NCI-H2081 treated with DMSO at 0.1 percent for 48 hours (cell line): ENCODE measurements at places on chromosomes 3 and 15.

DNA sequence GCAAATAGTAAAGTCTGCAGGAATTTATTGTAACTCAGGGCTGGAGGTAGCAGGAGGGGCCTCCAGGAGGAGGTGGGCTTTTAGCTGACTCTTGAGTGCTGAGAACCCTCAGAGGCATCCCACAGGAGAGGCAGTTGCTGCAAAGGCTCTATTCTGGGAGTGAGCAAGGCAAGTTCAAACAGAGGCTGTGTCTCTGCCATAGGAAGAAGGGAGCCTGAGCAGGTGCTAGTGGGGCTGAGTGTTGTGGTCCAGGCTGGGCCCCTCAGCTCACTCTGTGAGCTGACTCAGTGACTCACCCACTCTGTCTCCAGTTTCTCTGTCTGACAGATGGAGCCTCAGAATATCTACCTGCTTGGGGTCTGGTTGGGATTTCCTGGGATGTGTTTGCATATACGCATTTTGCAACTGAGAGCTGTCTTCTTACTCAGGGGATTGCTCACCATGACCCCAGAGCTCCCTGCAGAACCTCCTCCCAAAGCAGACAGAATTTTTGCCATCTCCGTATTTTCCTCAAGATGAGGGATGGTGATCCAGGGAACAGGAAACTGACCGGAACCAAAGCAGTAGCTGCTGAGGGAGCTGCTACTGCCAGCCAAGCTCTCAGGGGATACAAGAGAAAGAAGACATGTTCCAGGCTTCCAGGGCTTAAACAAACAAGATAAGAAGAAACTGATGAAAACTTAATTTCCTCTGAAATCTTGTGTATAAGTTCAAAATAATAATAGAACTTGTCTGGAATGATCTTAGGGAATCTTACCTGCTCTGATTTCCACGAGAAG lies 13.6 kb upstream of the NOX5 start:
- no peak for DNase-seq

DNA sequence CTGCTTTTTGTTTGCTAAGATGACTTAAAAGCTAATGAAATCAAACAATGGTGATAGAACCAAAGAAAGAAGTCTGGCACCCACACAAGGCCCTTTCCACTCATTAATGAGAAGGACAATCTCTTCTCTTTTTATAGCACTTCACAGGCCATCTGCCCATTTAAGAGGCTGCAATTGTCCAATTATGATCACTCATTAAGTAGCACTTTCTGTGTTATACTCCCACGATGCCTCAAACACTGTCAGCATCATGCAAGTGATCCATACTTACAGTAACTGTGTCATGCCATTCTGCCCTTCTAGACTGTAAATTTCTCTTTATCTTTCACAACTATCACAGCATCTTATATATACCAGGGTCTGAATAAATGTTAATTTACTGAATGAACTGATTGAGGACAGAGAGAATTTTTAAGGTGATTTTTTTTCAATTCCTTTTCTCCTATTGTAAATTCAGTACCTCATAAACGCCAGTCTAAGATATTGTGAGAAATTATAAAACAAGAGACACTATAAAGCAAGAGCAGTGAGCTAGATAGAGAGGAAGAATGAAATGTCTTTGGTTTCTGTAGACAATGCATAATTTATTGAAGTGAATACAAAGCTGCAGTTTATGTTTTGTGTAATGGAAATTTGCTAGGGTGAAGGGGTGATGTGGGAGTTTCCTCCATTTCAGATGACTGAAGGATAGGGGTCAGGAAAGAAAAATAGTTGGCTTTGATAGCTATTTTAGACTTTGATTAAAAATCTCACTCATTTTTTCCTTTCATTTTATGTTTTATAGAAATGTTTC lies 17.3 kb downstream of the CD200 start:
- no peak for DNase-seq

DNA sequence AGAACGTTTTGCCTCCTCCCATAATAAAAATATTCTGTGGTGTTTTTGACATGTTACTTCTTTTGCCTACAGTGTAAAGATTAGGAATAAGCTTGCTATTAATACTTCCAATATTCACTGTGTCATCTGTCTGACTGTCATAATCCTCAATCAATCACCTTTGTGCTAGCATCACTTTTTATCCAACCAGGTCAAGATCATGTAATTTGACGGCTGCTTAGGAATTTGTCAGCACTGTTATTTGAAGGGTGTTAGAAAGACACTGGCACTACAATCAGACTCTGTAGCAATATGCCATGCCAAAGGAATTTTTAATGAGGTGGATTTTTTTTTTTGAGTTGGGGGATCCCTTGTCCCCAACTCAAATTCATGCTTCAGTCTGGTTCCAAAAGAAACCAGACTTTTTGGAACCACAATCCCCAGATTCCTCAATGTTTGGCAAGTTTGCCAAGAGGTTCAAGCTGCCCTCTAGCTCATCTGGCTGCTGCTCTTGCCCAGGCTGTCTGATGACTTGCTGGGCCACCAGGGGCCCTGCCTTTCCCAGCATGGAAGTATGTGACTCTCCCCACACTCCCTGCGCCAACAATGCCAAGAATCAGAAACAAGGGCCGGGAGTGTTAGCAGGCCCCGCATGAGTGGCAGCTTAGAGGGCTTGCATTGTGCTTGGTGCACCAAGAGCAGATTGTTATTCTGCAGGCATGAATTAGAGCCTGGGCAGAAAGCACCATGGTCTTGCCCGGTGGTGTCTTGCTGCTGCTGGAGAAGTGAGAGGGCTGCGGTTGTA lies 58.6 kb upstream of the TSC22D2 start:
- no peak for DNase-seq

GRCh38 chr3:46561951-46562350 lies 4.2 kb downstream of the LRRC2 start:
- DNase-seq = no peak

DNA sequence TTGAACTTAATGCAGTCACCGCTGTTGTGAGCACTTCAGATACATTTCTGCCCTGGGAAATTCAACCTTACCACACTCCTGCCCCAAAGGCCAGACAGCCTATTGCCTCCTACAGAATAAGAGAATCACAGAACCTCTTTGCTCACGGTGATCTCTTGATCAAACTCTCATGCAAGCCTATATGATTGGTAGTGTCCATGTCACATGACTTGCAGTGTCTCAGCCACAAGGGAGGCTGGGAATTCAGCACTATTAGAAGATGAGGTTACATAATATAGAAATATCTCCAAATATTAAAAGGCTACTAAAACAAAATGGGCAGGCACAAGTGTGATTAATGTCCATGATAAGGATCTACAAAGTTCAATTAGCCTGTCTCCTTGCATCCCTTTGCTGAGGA lies 3.8 kb upstream of the PCOLCE2 start:
- no peak for DNase-seq

DNA sequence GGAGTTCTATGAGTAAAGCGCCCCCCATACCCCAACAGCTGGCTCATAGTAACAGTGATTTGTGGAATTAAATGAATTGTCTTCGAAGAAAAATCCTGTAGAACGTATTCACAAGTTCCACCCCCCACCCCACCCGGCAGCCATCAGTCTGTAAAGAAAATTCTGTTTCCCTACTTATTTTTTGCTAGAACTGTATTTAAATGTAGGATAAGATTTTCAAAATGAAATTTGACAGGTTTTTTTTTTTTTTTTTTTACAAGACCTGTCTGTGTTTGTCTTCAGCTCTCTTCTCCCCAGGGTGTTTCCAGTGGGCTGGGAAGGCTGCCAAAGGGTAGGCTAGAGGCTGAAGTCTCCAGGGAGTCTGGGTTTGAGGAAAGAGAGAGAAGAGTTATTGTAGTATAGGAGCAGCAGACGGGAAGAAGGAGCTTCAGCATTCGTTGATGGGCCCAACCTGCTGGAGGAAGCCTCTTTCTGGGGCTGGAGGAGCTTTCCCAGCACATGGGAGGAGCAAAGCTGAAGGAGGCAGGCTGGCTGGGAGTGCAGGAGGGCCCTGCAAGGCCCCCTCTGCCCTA lies 130.6 kb upstream of the SEMA6D start:
- no peak for DNase-seq

GRCh38 chr15:74320352-74321247 lies 46.8 kb downstream of the CYP11A1 start:
- DNase-seq = peak; percentile 27

DNA sequence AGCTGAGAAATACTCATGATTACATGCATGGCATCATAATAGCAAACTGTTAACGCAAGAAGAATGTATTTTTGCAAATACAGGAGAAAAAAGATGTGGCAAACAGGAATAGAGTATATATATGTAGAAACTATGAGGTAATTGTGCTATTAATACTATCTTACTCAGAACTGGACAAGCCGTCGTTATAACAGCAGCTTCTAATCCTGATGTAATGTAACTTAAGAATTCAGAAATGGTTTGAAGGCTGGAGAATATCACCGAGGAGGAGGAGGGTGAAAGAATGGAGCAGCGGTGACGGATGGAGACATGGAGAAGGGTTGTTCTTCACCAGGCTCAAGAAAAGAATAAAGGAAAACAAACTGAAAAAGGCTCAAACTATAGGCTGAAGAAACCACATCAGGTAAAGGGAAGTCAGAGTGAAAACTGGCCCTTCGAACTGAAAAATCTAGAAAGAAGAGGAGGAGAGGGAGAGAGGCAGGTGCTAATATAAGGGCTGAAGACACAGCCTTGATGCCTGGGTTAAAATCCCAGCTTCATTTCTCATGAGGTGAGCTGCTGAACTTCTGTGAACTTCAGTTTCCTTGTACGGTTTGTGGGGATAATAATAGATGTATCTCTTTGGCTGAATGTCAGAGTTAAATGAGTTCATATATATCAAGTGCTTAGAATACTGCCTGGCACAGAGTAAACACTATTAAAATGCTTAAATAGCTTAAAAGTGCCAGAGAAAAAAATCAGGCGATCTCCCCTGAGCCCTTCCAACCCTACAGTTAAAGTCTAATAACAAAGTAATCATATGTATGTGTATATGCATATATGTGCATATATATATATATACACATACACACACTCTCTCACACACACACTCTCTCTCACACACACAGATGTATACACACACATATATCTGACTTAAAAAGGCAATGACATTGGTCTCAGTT lies 43.9 kb downstream of the GOLIM4 start:
- DNase-seq = peak; percentile 47

DNA sequence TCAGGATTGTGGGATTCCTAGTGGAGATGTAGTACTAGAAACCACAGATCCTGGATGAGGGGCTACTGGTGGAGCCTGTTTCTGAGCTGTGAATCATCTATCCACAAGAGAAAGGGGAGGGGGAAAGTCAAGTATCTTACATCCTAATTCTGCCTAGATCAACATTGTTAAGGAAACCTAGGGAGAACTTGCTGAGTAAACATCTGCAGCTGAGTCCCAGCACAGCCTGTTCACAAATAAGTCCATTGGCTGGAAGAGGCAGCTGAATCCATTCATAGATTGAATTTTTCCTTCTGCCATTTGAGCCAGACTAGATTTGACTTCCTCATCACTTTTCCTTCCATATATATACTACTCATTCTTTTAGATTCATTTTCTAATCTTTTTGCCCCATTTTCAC lies 460.5 kb downstream of the TUSC7 start:
- no peak for DNase-seq

DNA sequence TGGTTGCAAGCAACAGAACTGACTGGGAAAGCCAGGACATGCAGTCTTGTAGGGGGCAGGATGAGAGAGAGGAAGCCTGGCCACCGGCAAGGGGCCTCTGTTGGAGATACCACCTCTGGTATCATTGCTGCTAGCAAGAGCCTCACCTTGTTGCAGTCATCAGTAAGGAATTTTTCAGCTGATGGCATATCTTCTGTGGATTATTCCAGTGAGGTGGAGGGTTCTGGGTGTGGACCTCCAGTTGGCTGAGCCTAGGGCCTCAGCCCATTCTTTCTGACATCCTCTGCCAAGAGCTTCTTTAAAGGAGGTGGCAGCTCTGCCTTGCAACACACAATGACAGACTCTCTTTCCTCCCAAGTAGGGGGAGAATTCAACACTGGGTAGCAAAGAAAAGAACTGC lies 128.9 kb downstream of the AQP9 start:
- no peak for DNase-seq

DNA sequence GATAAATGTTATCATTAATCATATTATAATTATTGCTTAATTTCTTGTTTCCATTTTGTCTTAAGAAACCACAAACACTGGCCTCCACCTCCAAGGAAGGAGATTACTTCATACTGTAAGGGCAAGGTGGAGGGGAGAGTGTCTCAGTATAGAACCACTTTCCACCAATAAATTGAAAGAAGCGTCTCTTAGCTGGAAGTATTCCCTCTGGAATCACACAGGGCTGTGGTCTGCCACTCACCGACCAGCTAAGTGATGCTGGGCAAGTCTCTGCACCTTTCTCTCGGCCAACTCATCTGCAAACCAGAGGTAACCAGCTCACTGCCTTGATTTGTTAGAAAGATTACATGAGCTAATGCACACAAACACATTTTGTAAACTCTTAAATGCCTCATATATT lies 63.1 kb downstream of the EIF4E3 start:
- DNase-seq = no peak

GRCh38 chr15:38758043-38758442 lies 193.4 kb upstream of the RASGRP1 start:
- DNase-seq = no peak

DNA sequence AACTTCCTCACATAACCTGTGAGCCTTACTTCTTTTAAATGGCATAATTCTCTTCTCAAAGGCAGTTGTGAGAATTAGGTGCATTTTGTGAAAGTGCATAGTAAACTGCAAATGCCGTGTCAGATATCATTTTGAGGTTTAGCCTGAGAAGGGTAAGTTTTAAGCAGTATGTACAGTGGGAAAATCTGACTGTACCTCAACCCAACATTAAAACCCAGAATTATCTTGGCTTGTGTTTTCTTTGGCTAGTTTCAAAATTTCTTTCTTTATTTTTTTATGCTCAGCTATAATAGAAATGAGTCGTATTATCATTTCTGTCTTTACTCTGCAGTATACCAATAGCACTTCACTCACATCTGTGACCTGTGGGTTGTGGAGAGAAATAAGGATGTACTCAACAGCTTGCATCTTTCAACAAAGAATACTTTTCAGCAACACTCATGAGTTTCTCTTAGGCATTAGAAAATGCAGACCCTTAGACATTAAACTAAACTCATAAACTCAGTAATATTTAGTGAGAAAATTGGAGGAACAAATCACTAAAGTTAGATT lies 65.7 kb downstream of the RASA2 start:
- DNase-seq = no peak

DNA sequence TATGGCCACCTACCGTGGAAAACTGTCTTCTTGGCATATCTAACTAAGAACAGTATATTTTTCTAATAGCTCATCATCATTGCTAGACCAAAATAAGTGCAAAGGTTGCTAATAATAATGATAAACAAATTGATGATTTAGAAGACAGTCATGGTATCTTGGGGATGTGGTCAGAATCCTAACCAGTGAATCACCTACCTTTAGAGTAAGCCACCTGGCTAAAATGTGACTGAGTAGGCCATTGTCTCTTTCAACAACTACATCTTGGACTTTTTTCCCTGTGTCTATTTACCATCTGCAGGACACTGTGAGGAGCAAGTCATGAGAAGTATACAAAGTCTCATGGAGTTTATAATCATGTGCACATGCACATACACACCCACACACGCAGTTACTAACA lies 273.5 kb upstream of the SEMA6D start:
- DNase-seq = no peak

DNA sequence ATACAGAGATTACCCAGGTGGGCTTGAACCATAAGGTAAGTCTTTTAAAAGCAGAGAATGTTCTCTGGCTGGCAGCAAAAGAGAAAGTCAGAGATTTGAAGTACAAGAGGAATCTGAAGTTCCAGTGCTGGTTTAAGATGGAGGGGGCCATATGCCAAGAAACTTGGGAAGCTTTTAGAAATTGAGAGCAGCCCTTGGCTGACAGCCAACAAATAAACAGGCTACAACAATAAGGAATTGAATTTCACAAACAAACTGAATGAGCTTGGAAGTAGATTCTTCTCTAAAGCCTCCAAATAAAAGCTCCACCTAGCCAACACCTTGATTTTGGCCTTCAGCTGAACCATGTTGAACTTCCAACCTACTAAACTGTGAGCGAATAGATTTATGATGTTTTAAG lies 85.7 kb downstream of the TRIM42 start:
- no peak for DNase-seq
